Glomerular endothelial cell (primary cell): ENCODE measurements at places on chromosomes 16 and 17. TPM values are rescaled to one million over a fixed set of nuclear protein-coding genes. Genes with fewer than 3 reads are reported as not detected.

Gene SHCBP1
- 2.6 and 6.5 TPM in 2 replicates for total RNA-seq

Gene CAPN15
- 57.0 and 72.5 TPM in 2 replicates for total RNA-seq

Gene ITGB3
- 111 and 185 TPM in 2 replicates for total RNA-seq

Gene DBF4B
- 4.9 and 6.6 TPM in 2 replicates for total RNA-seq

Gene KRT33B
- total RNA-seq: not detected in 2 replicates

Gene CSF3
- 10.5 and 23.1 TPM in 2 replicates for total RNA-seq

Gene GNAO1
- total RNA-seq: not detected in 2 replicates

Gene PITPNC1
- 10.7 and 13.0 TPM in 2 replicates for total RNA-seq

Gene GRIN2A
- under 0.01 and 0.18 TPM in 2 replicates for total RNA-seq
